ENCODE measurements at places on chromosomes 4 and X.

GRCh38 chr4:127545271-127545670, 87.5 kb upstream of the INTU start:
- DNase-seq, result no peak

GRCh38 chr4:88963817-88964216, 93.2 kb downstream of the FAM13A start:
- DNase-seq, result no peak

- no peak for DNase-seq
Measured at GRCh38 chrX:47873123-47873522, 36.4 kb downstream of the ZNF81 start.

- DNase-seq, result peak; percentile 6
Measured at GRCh38 chr4:66169341-66169740, 499.1 kb upstream of the EPHA5 start.

DNA sequence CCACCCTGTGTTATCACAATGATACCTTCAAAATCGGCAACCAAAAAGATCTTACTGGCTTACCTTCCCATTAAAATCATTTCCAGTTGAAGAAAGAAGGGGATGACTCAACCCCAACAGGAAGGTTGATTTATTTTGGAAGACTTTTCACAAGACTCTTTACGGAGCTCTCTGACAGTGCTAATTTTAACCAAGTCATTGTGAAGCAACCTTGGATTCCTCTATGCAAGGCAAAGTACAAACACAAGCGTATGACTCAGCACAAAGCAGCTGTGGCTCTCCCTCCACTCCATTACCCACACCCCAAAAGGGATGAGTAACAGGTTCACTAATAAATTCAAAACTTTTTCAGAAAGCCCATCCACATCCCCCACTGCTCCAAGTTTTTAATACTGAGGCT, 213.8 kb upstream of the FGF13 start:
- no peak for DNase-seq

GRCh38 chr4:1570291-1571164, 113.6 kb downstream of the FAM53A start:
- DNase-seq, result no peak

DNA sequence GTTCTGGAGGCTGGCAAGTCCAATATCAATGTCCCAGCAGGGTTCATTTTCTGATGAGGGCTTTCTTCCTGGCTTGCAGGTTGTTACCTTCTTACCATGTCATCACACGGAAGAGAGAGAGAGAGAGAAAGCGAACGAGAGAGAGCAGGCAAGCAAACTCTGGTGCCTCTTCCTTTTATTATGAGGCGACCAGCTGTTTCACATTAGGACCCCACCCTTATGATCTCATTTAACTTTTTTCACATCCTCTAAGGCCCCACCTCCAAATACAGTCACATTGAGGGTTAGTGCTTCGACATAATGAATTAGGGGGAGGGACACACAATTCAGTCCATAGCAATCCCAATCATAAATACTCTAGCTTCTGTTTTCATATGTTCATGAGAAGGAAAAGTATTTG, 10.6 kb upstream of the GPR174 start:
- peak; percentile 9 for DNase-seq

DNA sequence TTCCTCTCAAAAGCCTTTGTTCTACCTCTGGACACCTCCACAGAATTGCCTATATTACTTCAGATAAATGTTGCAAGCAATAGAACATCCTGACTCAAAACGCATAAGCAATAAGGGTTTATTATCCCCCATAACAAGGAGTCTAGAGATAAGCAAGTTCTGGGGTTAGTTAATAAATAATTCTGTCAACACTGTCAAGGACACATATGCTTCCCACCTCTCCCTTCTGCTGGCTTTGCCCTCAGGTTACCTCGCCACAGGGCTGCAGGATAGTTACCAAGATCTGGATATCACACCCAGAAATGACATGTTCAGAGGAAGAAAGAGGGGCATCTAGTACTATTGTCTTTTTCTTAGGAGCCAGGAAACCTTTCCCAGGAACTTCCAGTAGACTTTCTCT, 14.0 kb upstream of the DUSP21 start:
- no peak for DNase-seq

DNA sequence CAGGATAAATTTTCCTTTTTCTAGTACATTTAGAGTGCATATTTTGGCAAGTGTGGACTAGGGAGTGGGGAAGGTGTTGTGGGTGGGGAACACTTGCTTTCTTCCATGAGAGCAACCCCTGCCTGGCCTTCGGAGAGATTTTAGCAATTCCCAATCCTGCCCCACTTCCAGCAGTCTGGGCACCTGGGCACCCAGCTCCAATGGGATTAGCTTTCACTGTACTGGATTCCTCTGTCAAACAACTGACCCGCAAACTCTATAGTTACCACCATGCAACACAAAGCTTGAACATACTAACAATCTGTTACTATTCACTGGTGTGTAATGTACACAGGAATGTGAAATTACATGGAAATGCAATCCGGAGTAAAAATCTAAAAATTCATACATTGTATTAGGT, 50.3 kb downstream of the SH3RF1 start:
- DNase-seq, result no peak

- DNase-seq, result no peak
Measured at GRCh38 chrX:116238093-116238492, 67.5 kb downstream of the AGTR2 start.

GRCh38 chr4:129384974-129385373, 289.0 kb downstream of the C4orf33 start:
- no peak for DNase-seq

DNA sequence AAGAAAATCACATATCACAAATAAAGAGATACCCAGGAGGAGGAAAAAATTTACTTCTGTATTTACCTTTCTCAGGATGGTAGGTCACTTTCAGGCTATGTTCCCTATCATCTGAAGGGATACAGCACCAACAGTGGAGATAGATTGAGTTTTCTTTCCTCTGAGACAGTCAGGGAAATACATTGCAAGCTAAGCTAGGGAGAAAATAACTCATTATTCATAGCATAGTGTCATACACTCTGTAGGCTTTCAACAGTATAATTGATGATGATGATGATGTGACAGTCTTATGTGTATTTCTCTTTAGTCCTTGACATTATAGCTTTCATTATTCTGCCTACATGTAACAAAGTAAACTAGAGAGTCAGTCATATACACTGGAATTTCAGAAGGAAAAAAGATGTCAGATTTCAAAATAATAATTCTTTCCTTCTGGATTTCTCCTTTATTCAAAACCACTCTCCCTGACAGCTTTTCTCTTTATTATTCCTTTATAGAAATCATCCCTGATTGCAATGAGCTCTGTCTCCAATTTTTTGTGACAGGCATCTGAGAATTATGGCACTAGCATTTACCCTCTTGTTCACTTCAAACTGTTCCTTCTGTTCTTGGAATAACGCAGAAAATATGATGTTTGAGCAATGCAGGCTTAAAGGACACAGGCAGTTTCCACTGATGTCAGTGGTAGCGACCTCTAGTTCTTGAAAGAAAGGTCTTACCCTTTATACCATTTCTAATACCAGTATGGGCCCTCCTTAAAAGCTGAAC, 169.1 kb upstream of the EPHA5 start:
- DNase-seq, result no peak

DNA sequence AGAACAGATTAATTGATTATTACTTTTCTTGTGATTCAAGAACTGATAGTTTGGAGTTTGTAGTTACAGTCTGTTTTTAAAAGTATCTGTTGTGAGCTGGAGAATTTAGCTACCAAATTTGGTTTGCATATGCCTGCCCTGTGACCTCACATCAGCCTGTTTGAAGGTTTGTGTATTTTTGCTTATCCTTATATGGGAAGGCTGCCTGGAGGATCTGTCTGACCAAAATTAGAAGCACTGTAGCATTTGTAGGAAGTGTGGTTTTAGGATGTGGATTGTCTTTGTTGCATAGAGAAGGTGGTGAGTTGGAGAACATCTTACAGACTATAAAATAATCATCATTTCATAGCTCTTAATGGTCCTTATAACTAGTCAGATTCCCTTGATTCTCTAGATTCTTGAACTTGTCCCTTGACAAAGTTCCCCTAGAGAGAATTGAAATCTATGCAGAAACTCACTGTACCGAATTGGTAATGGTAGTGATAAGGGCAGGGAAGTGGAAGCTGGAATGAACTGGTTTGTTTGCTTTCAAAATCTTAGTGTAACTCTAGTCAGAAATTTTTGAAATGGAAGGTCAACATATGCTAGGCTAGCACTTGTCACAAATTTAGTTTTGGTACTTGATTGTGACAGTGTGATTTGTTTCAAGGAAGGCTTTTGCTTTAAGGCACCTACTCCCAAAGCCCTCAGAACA, 57.3 kb downstream of the SH3BGRL start:
- no peak for DNase-seq

GRCh38 chr4:628311-628741, 3.0 kb downstream of the PDE6B start:
- no peak for DNase-seq

GRCh38 chrX:27767387-27767786, 40.4 kb upstream of the MAGEB10 start:
- DNase-seq, result no peak

DNA sequence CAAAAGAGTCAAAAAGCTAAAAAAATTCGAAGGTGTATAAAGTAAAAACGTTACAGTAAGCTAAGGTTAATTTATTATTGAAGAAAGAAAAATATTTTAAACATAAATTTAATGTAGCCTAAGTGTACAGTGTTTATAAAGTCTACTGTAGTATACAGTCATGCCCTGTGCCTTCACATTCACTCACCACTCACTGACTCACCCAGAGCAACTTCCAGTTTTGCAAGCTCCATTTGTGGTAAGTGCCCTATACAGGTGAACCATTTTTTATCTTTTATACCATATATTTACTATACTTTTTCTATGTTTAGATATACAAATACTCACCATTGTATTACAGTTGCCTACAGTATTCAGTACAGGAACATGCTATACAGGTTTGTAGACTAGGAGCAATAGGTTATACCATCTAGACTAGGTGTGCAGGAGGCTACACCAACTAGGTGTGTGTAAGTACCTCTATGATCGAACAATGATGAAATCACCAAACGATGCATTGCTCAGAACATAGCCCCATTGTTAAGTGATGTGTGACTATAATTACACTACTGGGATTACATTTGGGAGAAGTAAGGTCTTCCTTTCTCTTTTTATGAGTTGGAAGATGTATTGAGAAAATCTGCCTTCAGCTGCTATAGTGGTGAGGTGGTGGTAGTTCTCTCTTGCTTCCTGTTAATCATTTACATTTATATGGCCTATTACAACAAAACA, 27.2 kb downstream of the TMSB4X start:
- no peak for DNase-seq

- DNase-seq, result no peak
Measured at GRCh38 chrX:42678133-42678532, 99.8 kb downstream of the PPP1R2C start.

- DNase-seq, result no peak
Measured at GRCh38 chrX:15855568-15856221, 1.1 kb upstream of the AP1S2 start.

DNA sequence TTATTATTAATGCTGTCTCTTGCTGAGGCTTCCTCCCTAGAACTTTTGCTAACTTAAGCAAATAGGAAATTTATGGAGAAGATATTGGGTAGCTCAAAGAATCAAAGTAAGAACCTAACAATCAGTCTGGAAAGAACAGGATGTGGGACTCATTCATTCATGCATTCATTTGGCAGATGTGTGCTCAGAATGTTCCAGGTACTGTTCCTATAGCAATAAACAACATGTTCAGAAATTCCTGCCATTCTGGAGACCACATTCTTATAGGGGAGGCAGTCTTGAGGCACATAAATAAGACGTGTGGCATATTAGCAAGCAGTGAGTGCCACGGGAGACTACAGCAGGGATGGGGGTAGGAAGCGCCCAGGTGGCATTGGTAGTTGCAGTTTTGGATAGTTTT, 5.0 kb downstream of the GRK4 start:
- DNase-seq, result no peak

DNA sequence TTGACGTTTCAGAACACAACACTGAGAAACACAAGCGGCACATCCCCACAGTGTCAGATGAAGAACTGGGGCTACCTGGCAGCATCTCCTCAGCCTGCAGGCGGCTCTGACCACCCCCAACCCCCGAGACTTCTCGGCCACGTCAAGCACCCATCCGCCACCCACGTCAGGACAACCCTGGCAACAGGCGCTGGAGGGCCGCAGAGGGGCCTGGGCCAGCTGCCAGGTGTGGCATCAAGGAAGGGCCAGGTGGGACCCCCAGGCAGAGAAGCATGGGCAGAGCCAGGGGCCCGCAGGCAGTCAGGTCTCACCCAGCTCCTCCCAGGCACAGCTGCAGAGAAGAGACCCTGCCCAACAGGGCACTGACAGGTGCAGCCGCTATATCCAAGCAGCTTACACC, 22.3 kb downstream of the GAK start:
- no peak for DNase-seq

DNA sequence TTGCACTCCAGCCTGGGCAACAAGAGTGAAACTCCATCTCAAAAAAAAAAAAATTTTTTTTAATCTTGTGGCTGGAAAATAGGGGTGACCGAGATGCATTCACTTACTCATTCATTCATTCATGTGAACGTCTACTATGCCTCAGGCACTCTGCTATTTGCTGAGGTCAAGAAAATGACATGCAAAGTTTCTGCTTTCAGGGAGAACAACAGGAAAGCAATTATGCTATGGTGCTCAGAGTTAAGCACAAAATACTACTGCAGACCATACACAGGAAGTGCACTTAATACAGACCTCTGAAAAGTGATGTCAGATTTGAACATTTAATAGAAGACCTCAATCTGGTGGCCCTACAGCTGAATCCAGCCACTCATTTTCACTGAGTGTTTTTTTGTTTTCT, 59.6 kb upstream of the DUSP21 start:
- DNase-seq, result no peak

DNA sequence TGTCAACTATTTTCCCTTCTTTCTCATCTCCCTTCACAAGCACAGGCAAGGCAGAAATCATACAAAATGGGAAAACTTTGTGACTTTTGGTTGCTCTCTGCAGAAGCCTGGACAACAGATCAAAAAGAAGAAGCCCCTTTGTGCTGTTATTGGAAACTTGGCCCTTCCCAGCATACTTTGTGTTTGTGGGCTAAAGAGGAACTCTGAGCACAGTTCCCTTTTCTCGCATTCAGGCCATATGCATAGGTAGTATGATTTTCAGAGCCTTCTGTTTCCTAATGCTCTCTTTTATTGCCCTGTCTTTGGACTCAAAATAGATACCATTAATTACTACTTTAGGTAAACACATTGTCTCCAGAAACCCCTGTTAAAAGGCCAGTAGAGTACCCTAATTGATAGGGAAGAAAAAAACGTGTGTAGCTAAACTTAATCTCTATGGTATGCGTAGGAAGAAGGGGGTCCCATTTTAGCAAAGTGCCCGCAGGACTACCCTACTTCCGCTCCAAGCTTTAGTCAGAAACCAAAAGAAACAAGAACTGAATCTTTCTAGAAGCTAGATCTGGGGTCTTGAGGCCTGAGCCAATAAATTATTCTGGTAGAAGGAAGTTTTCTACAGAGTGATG, 26.6 kb downstream of the VSIG4 start:
- no peak for DNase-seq

- peak; percentile 38 for DNase-seq
Measured at GRCh38 chr4:139315221-139315675, 13.0 kb upstream of the NDUFC1 start.

DNA sequence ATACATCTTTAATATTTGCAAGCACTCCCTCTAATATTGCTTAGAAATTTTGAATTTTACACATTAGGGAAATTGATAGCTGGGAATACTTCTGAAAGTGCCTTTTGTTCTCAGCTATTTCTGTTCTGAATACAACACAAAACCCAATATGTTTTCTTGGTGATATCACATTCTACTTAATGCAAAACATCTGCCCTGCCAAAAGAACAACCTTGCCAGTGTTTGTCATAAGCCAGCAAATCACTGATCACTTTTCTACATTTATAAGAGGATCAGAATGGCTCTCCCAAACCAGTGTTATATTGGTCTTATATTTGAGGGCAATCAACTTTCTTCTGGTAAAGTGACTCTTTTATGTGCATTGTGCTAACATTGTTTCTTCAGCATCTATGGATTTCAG, 126.8 kb upstream of the APOOL start:
- no peak for DNase-seq

Data from GM13977 (cell line).